ENCODE measurements at places on chromosomes 7 and 10.

DNA sequence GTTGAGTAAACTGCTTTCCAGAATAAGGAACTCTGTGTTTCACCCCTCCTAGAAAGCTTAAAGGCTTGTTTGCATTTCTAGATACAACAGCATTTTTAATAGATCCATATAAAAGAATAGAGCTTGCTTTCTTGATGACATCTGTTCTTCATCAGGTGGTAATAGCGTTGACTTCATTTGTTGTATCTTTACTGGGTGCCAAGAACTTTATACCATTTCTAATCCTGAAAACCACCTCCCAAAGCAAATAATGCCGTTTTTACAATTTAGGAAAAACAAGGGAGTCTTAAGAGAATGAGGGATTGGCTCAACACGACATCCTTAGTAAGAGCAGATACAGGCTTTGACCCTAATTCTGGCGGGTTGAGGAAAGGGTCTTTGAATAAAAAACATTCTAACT is 993.4 kb downstream of the TYW1 start:
- H3K27ac ChIP-seq, result no peak overlapping the region
- H3K4me1 ChIP-seq, result no peaks in the 10 kb centered on the region
- H3K27me3 ChIP-seq, result no peaks in the 10 kb centered on the region

DNA sequence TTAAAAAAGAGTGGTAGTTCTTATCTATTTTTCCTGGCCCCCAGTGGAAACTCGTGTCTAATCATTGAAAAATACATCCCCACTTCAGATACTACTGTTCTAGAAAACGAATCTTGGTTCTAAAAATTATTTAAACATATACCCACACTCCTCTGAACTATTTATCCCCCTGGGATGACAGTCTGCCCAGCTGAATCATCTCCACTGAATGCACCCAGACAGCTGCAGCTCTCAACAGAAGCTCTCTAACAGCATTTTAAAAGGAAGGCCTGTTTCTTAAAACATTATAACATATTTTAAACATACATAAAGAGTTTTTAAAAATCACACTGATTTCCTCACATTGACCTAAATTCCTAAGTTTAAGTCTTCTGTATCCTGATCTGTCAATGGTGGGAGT is 544.6 kb upstream of the PHF14 start:
- DNase-seq, result no peak
- H3K27me3 ChIP-seq, result peaks cover 3% of the 10 kb centered on the region
- no peak overlapping the region for H3K27ac ChIP-seq
- H3K4me3 ChIP-seq, result no peak overlapping the region
- no peaks in the 10 kb centered on the region for H3K36me3 ChIP-seq
- H3K4me1 ChIP-seq, result no peaks in the 10 kb centered on the region

DNA sequence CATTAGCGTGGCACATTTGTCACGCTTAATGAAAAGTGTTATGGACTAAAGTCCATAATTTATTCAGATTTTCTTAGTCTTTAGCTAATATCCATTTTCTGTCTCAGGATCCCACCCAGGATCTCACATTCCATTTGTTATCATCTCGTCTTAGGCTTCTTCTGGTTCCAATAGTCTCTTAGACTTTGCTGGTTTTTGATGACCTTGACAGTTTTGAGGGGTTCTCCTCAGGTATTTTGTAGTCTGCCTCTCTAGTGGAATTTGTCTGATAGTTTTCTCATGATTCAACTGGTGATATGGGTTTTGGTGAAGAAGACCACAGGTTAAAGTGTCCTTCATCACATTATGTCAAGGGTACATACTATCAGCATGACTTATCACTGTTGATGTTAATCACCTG is 66.0 kb upstream of the GPR26 start:
- no peaks in the 10 kb centered on the region for H3K4me1 ChIP-seq
- H3K36me3 ChIP-seq, result no peaks in the 10 kb centered on the region
- no peak overlapping the region for H3K4me3 ChIP-seq

DNA sequence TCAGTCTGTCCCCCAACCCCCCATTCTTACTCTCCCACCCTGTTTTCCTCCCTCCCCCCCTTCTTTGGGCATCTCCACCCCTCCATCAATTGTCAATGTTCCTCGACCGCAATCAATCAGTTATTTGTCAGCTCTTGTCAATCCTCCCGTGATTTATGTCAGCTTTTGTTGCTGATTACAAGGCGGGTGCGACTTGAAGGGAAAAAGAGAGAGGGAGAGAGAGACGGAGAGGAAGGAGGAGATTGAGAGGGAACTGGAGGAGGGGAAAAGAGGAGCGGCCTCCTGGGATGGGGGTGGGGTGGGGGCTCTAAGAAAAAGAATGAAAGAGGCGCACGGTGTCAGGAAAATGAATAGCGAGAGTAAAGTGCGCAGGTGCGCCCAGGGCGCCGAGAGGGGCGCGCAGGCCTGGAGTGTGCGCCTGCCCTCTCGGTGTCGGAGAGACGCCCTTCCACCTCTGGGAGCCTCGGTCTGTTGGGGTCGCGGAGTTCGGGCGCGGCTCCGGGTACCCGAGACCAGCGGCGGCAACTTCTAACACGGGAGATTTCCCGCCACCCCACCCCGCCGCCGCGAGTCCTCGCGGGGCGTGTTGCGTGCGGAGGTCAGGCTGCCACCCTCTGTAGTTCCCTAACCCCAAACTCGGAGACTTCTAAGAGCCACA is 1.1 kb upstream of the ZNF503 start:
- peak overlapping the region; percentile 84 for H3K4me3 ChIP-seq
- H3K4me1 ChIP-seq, result peaks cover 35% of the 10 kb centered on the region
- H3K27me3 ChIP-seq, result peaks cover 16% of the 10 kb centered on the region
- H3K36me3 ChIP-seq, result no peaks in the 10 kb centered on the region
- H3K27ac ChIP-seq, result no peak overlapping the region

GRCh38 chr7:6074612-6075380 is 43.6 kb downstream of the ANKRD61 start:
- DNase-seq, result no peak
- no peak overlapping the region for H3K4me3 ChIP-seq
- H3K27me3 ChIP-seq, result no peaks in the 10 kb centered on the region
- no peaks in the 10 kb centered on the region for H3K36me3 ChIP-seq

- no peak overlapping the region for H3K4me3 ChIP-seq
- H3K36me3 ChIP-seq, result no peaks in the 10 kb centered on the region
- no peak overlapping the region for H3K27ac ChIP-seq
- no peak for DNase-seq
Observed at GRCh38 chr10:98646998-98647917, 200.5 kb upstream of the HPS1 start.

DNA sequence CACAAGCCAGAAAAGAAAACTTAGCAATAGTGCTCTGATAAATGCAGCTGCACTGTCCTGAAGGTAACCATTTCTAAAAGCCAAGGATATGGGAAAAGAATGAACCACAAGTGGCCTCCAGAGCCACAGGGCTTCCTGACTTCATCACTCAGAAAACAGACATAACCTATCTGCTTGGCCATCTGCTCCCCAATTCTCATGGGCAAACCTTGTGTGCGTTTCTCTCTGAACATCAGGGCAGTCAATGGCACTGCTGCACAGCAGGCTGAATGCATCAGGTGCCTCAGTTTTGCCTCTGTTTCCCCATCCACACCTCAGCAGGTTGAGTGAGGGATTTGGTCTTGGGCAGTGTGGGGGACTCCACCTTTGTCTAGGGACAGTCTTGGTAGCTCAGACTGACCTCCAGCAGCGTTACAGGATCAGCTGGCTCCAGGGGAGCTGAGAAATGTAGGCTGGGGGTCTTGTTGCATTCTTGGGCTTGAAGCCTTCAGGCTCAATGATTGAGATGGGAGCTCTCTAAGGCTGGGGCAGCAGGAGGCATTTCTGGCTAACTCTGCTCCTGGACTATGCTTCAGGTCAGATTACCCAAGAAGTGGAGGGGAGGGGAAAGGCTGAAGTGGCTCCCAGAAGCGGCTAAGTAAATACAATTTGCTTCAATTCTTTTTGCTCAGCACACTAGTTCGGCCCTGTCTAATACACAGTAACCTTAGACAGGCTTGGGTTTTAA is 23.6 kb upstream of the PDLIM1 start:
- H3K4me3 ChIP-seq, result no peak overlapping the region
- no peaks in the 10 kb centered on the region for H3K36me3 ChIP-seq
- no peak for DNase-seq
- no peak overlapping the region for H3K27ac ChIP-seq

- H3K36me3 ChIP-seq, result no peaks in the 10 kb centered on the region
- no peak overlapping the region for H3K4me3 ChIP-seq
- H3K4me1 ChIP-seq, result peaks cover 36% of the 10 kb centered on the region
- H3K27ac ChIP-seq, result no peak overlapping the region
Observed at GRCh38 chr7:132573251-132573955, 2.9 kb downstream of the PLXNA4 start.

- no peaks in the 10 kb centered on the region for H3K4me1 ChIP-seq
- H3K27me3 ChIP-seq, result no peaks in the 10 kb centered on the region
- no peak for DNase-seq
- no peaks in the 10 kb centered on the region for H3K36me3 ChIP-seq
- no peak overlapping the region for H3K27ac ChIP-seq
Observed at GRCh38 chr7:118845791-118846190, 621.3 kb downstream of the ANKRD7 start.

DNA sequence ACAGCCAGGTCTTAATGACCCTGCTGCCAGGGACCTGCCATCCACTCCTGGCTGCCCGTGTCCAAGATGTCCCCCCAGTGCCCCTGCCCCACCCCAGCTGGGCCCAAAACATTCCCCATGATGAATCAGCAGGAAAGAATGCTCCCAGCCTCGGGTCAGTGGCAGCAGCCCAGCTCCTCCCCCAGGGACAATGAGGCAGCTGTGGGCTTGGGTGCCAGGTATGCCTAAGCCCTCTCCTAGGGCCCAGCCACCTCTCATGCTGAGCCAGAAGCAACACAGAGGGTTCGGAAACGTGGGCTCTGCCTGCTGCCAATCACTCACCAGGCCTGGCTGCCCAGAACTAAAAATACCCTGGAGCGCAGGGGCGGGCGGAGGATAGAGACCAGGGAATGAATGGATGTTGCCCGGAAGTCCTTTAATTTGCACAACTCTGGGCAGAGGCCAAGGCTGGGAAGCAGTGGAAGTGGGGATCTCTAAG is 1.5 kb upstream of the LOXL4 start:
- no peak overlapping the region for H3K27ac ChIP-seq
- H3K4me1 ChIP-seq, result no peaks in the 10 kb centered on the region
- peaks cover 30% of the 10 kb centered on the region for H3K27me3 ChIP-seq
- H3K36me3 ChIP-seq, result no peaks in the 10 kb centered on the region
- no peak overlapping the region for H3K4me3 ChIP-seq

- H3K36me3 ChIP-seq, result no peaks in the 10 kb centered on the region
- H3K27me3 ChIP-seq, result peaks cover 5% of the 10 kb centered on the region
- no peak for DNase-seq
Observed at GRCh38 chr10:32054094-32054493, 2.1 kb downstream of the KIF5B start.

- no peak for DNase-seq
- no peak overlapping the region for H3K4me3 ChIP-seq
- no peak overlapping the region for H3K27ac ChIP-seq
- no peaks in the 10 kb centered on the region for H3K36me3 ChIP-seq
Observed at GRCh38 chr7:93530701-93531100, 43.8 kb downstream of the CALCR start.

DNA sequence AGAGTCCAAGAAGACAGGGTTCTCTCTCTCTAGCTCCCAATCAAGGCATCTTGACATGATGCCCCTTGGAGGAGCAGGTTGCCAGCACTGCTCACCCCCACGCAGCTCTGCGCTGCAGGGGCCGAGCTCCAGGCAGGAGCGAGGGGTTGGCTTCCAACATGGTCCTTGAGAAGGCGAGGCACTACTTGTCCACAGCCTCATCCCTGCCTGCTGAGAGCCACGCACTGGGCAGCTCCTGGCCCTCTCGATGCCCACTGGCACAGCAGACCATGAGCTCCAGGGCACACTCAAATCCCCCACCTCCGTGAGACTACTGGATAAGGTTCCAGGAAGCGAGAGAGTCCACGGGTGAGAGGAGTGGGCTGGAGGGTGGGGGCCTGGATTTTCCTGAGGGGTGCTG is 31.1 kb downstream of the RAMP3 start:
- no peak overlapping the region for H3K27ac ChIP-seq
- no peaks in the 10 kb centered on the region for H3K36me3 ChIP-seq
- H3K27me3 ChIP-seq, result peaks cover 8% of the 10 kb centered on the region
- no peaks in the 10 kb centered on the region for H3K4me1 ChIP-seq
- DNase-seq, result no peak

- H3K4me3 ChIP-seq, result peak overlapping the region; percentile 92
- DNase-seq, result no peak
- peaks cover 48% of the 10 kb centered on the region for H3K4me1 ChIP-seq
- peak overlapping the region; percentile 98 for H3K27ac ChIP-seq
- H3K36me3 ChIP-seq, result peaks cover 4% of the 10 kb centered on the region
Observed at GRCh38 chr7:151349507-151349853, 7.9 kb downstream of the NUB1 start.

GRCh38 chr10:84825330-84825729 is 496.9 kb downstream of the CCSER2 start:
- no peaks in the 10 kb centered on the region for H3K4me1 ChIP-seq
- peaks cover 5% of the 10 kb centered on the region for H3K27me3 ChIP-seq
- H3K4me3 ChIP-seq, result no peak overlapping the region
- H3K27ac ChIP-seq, result no peak overlapping the region
- no peaks in the 10 kb centered on the region for H3K36me3 ChIP-seq
- DNase-seq, result no peak

DNA sequence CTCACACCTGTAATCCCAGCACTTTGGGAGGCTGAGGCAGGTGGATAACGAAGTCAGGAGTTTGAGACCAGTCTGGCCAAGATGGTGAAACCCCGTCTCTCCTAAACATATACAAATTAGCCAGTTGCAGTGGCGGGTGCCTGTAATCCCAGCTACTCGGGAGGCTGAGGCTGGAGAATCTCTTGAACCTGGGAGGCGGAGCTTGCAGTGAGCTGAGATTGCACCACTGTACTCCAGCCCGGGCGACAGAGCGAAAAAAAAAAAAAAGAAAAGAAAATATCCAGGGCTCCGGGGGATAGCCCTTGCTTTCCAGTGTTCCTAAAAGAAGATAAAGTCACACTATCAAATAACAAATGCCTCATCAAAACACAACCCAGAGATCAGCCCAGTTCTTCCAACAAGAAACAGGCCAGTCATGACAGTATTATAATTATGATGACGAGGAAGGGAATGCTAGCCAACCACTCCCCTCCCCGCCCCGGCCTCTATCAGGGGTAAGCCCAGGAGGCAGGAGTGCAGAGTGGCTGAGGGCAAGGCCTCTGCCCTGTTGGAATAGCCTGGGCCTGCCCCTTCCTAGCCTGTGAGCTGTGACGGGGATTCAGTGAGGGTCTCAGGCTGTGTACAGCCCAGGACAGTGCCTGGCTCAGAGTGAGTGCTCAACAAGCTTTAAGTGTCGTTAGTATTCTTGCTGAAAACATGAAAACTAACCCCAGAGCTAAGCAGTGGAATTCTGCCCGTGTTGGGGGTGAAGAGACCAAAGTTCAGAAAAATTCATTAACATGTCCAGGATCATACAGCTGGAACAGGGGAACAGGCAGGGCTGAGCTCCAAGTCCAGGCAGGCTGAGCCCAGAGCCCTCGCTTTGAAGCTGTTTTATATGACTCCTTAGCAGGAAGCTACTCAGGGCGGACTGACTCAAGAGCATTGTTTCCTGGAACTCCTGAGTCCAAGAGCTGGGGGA is 54.3 kb downstream of the FAM241B start:
- no peaks in the 10 kb centered on the region for H3K36me3 ChIP-seq
- DNase-seq, result no peak
- H3K27me3 ChIP-seq, result peaks cover 7% of the 10 kb centered on the region

- no peak overlapping the region for H3K4me3 ChIP-seq
- no peaks in the 10 kb centered on the region for H3K4me1 ChIP-seq
- H3K27me3 ChIP-seq, result peaks cover 2% of the 10 kb centered on the region
- DNase-seq, result no peak
- H3K36me3 ChIP-seq, result no peaks in the 10 kb centered on the region
- no peak overlapping the region for H3K27ac ChIP-seq
Observed at GRCh38 chr10:129863201-129863663, 100.8 kb downstream of the EBF3 start.

GRCh38 chr10:66538371-66538770 is 387.5 kb upstream of the LRRTM3 start:
- H3K27me3 ChIP-seq, result no peaks in the 10 kb centered on the region
- H3K36me3 ChIP-seq, result peaks cover 4% of the 10 kb centered on the region
- no peak overlapping the region for H3K4me3 ChIP-seq
- H3K4me1 ChIP-seq, result no peaks in the 10 kb centered on the region
- DNase-seq, result no peak
